AG09319 (cell line): ENCODE measurements at places on chromosomes 16 and 17.

DNA sequence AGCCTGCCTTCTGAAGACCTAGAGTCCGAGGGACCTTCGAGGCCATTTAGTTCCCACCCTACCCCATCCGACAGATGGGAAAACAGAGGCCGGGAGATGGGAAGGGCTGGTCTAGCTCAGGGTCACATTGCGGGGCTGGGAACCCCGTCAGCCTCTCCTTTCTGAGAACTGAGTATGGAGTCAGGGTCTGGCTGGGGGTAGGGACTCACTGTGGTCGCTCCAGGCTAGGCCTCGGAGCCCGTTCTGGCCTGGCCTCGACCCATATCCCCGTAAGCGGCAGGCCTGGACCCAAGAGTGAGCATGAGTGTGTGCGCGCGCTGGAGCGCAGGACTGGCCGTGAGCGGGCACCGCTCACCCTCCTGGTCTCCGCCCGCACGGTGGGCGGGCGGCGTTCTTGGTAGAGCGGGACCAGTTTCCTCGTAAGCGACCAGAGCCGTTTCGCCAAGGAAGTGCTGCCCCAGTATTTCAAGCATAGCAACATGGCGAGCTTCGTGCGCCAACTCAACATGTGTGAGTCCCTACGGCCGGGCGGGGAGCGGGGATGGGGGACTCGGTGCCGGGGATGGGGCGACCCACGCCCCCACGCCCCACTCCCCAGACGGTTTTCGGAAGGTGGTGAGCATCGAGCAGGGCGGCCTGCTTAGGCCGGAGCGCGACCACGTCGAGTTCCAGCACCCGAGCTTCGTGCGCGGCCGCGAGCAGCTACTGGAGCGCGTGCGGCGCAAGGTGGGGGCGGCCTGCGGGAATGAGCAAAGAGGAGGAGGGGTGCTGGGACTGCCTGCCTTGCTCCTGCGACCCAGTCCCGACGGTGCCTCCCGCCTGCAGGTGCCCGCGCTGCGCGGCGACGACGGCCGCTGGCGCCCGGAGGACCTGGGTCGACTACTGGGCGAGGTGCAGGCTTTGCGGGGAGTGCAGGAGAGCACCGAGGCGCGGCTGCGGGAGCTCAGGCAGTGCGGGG lies 855 bp downstream of the HSF4 start:
- DNase-seq: no peak

DNA sequence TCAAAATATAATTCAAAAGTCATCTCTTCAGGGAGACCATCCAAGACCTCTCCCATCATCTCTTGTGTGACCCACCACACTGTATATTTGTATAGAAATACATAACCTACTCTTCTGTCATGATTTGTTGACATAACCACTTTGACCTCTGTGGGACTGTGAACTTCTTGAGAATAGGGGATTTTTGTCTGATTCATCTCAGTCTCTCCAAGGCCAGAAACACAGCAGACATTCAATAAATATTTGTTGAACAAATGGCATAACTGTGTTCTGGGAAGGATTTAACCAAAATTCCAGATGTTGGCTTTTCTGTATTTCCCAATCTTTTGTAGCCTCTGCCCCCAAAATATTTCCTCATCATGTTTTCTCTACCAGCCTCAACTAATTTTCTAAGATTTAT lies 169.7 kb downstream of the CDH11 start:
- DNase-seq: peak; percentile 68

- DNase-seq: no peak
Observed at GRCh38 chr17:82232876-82233785, 4.3 kb downstream of the SLC16A3 start.

GRCh38 chr16:75478480-75479345 lies 14.2 kb upstream of the TMEM170A start:
- DNase-seq: no peak

DNA sequence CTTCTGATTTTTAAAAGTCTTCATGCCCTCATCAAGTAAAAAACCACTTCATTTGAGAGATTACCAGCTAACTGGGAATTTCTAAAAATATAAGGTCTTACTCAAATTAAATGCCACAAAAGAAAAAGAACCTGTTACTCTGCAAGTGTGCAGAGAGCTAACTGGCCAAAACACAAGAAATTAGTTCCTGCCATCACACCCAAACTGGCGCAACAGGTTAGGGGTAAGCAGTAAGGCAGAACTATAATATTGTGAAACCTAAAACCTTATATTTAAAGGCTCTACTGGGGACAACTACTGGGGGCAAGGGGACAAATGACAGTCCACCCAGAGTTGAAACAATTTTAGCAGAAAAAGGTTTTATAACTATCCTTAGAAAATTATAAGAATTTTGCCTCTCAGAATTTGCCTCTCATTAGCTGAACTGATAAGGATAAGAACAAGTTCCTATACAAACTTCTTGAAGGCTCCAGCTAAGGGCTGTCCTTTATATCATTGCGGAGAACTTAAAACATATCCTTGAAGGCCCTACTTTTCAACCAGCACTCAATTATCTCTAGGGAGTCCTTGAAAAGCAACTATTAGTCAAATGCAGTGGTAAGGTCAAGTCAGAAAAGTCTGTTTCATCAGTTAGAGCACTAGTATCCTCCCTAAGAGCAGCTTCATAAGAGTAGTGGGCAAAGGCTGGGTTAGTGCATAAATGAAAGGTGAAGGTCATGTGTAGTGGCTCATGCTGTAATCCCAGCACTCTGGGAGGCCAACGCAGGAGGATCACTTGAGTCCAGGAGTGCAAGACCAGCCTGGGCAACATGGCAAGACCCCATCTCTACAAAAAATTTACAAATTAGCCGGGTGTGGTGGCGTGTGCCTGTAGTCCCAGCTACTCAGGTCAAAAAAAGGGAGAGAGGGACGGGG lies 31.5 kb downstream of the SMURF2 start:
- no peak for DNase-seq
